ENCODE measurements at places on chromosomes 2 and 18. TPM values are rescaled to one million over a fixed set of nuclear protein-coding genes. Genes with fewer than 3 reads are reported as not detected.

The SLC5A7 gene
- not detected for total RNA-seq

The ZBTB7C gene
- total RNA-seq = not detected

The TNFAIP6 gene
- 13.1 TPM for total RNA-seq

The CACNB4 gene
- 6.4 TPM for total RNA-seq

The M1AP gene
- 0.16 TPM for total RNA-seq

The ASB18 gene
- not detected for total RNA-seq

The IL36G gene
- not detected for total RNA-seq

The SFT2D3 gene
- 6.6 TPM for total RNA-seq

The INPP5D gene
- 0.36 TPM for total RNA-seq

The OR6B2 gene
- total RNA-seq = not detected

The KCNE4 gene
- total RNA-seq = 30.5 TPM

The FSIP2 gene
- total RNA-seq = 0.65 TPM

The KIAA2012 gene
- total RNA-seq = not detected

The SLC38A11 gene
- total RNA-seq = 0.12 TPM

The POTEC gene
- total RNA-seq = not detected

The ADRA2B gene
- 0.12 TPM for total RNA-seq

The KIF1A gene
- total RNA-seq = not detected

The KCNK3 gene
- 3.0 TPM for total RNA-seq

The MTERF4 gene
- total RNA-seq = 29.0 TPM

The BOLL gene
- not detected for total RNA-seq

The CDH7 gene
- not detected for total RNA-seq

The SLC9A4 gene
- total RNA-seq = under 0.01 TPM

The MOGAT1 gene
- not detected for total RNA-seq

The RAX gene
- not detected for total RNA-seq

The NHEJ1 gene
- total RNA-seq = 22.2 TPM

The TCF23 gene
- not detected for total RNA-seq

The KCNG2 gene
- total RNA-seq = not detected

The TUBA4B gene
- total RNA-seq = not detected

The SGPP2 gene
- 0.12 TPM for total RNA-seq

The DARS1 gene
- 90.2 TPM for total RNA-seq

The FAM117B gene
- 0.97 TPM for total RNA-seq

The KCNS3 gene
- total RNA-seq = 1.3 TPM

The NYAP2 gene
- total RNA-seq = not detected

The POU3F3 gene
- under 0.01 TPM for total RNA-seq

The ARID5A gene
- total RNA-seq = 21.6 TPM

The ING5 gene
- 14.7 TPM for total RNA-seq

The ASAP2 gene
- total RNA-seq = 44.6 TPM

The SDC1 gene
- total RNA-seq = 152 TPM

The GLI2 gene
- 19.0 TPM for total RNA-seq

The TM4SF20 gene
- 1.5 TPM for total RNA-seq

The AGFG1 gene
- 62.7 TPM for total RNA-seq

The RFX8 gene
- total RNA-seq = 6.8 TPM

The ARHGAP15 gene
- 0.49 TPM for total RNA-seq

The NGEF gene
- 2.1 TPM for total RNA-seq

The UGT1A8 gene
- total RNA-seq = not detected

The CCDC142 gene
- total RNA-seq = 27.6 TPM

The IL36B gene
- not detected for total RNA-seq

The CRYGD gene
- not detected for total RNA-seq

The LIMS4 gene
- not detected for total RNA-seq

The HAAO gene
- total RNA-seq = 7.0 TPM

The CENPA gene
- 2.2 TPM for total RNA-seq

The MORN2 gene
- total RNA-seq = 16.4 TPM

The SPATA3 gene
- total RNA-seq = not detected

The CCDC68 gene
- total RNA-seq = 3.6 TPM
